ENCODE measurements at places on chromosomes 1 and 21.

DNA sequence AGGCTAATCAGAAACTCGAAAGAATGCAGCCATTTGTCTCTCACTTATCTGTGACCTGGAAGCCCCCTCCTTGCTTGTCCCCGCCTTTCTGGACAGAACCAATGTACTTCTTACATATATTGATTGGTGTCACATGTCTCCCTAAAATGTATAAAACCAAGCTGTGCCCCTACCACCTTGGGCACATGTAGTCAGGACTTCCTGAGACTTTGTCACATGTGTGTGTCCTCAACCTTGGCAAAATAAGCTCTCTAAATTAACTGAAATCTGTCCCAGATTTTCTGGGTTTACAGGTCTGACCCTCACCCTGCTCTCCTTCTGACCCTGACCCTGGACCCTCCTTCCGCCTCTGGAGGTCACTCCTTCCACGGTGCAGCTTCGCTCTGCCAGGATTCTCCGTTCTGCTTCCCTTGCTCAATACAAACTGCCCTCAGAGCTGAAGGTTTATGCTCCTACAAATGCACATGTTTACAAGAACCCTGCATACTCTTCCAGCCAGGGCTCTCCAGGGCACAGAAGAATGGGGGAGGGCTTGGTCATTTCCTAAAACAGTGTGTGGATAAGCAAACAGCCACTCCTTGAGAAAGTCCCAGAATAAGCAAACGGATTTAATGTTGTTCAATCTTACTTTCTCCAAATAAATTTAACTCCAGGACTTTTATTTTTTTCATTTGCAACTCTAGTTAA, 160.5 kb downstream of the ACTL8 start:
- no peak for DNase-seq

DNA sequence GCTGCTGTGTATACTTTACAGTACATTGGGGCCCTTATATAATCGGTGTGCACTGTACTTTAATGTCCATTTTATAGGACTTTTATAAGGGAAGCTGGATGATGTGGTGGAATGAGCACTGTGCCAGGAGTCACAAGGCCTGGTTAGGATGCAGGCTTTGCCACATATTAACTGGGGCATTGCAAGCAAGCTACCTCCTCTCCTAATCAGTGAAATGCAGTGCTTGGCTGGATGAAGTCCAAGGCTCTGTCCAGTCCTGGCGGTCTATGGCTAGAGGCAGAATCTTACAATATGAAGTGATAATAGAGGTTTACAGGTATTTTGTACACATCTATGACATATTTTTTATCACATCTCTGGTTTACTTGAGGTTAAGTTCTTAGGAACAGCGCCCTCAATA, 1.7 kb upstream of the PKP1 start:
- DNase-seq = no peak

- DNase-seq = no peak
These were observed 60.3 kb upstream of the GPR153 start for GRCh38 chr1:6321205-6321604.

DNA sequence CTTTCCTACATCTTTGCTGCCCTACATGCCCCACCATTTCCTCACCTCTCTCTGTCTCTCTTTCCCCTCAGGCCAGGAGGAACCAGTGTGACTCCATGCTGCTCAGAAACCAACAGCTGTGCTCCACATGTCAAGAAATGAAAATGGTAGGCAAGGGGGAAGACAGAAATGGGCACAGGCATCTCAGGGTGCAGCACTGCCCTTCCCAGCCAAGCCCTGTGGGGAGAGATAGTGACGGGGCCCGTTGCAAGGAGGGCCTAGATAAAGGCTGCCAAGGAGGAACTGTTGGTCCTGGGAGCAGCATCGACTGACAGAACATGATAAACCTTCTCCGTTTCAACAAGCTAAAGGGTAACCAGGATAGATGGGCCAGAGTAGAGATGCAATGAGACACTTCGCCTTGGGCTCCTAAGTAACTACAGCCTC, 12.5 kb upstream of the PIGC start:
- no peak for DNase-seq

- DNase-seq = no peak
These were observed 553 bp upstream of the SLC30A2 start for GRCh38 chr1:26046246-26047095.

DNA sequence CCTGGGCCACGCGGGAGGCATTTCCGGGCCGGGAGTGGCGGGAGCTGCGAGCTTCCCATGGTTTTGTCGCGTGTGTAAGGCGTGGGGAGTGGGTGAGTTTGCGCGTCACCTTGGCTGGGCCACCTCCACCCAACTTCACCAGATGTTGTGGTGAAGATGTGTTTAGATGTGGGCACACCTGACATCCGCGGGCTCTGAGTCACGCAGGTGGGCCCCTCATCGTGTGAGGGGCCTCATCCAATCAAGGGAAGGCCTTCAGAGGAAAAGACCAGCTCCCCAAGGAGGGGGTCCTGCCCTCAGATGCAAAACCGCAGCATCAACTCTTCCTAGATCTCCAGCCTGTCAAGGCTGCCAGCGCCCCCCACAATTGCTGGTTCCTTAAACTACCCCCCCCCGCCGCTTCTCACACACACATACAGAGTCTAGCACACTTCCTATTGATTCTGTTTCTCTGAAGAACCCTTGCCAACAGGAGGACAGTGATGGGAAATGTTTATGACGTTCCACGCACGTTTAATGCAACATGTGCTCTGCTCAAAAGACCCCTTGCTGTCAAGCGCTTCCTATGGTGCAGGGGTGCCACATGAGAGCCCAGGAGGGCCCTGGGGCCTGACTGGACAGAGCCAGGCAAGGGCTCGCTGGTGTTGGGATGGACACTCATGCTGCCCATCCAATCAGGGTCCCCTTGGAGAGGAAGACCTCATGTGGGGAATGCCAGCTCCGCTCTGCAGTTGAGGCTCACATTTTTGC, 11.9 kb downstream of the ACTRT2 start:
- DNase-seq = no peak

GRCh38 chr1:17023573-17023972, 11.8 kb upstream of the ATP13A2 start:
- DNase-seq = no peak

All from nucleus accumbens (tissue), 56 donors.